Activated CD8-positive, alpha-beta memory T cell treated with anti-CD3 and anti-CD28 coated beads, Interleukin-2, amount 10 ng/mL, durations not matched to agents 7 days and 5 days (primary cell): ENCODE measurements at places on chromosomes 2 and 18.
A peak's percentile ranks its signal among the peaks of the same experiment; 100 is the strongest.

GRCh38 chr18:50053111-50053510 lies 141.8 kb downstream of the MYO5B start:
- H3K4me3 ChIP-seq, result no peak overlapping the region
- H3K4me1 ChIP-seq, result no peaks in the 10 kb centered on the region
- no peak for DNase-seq
- no peak overlapping the region for H3K27ac ChIP-seq
- no peaks in the 10 kb centered on the region for H3K36me3 ChIP-seq

- no peak overlapping the region for H3K4me3 ChIP-seq
- H3K4me1 ChIP-seq, result peaks cover 8% of the 10 kb centered on the region
- DNase-seq, result no peak
Measured at GRCh38 chr2:85788603-85789002, 34.8 kb downstream of the ATOH8 start.

- peak; percentile 66 for DNase-seq
- peaks cover 6% of the 10 kb centered on the region for H3K4me1 ChIP-seq
- no peak overlapping the region for H3K27ac ChIP-seq
- H3K27me3 ChIP-seq, result peaks cover 56% of the 10 kb centered on the region
- no peak overlapping the region for H3K4me3 ChIP-seq
Measured at GRCh38 chr18:45837283-45838070, 12.0 kb downstream of the SIGLEC15 start.

- H3K36me3 ChIP-seq, result no peaks in the 10 kb centered on the region
- no peak overlapping the region for H3K27ac ChIP-seq
- H3K27me3 ChIP-seq, result peaks cover 36% of the 10 kb centered on the region
- no peak overlapping the region for H3K4me3 ChIP-seq
Measured at GRCh38 chr18:623761-624620, 27.2 kb downstream of the CLUL1 start.

DNA sequence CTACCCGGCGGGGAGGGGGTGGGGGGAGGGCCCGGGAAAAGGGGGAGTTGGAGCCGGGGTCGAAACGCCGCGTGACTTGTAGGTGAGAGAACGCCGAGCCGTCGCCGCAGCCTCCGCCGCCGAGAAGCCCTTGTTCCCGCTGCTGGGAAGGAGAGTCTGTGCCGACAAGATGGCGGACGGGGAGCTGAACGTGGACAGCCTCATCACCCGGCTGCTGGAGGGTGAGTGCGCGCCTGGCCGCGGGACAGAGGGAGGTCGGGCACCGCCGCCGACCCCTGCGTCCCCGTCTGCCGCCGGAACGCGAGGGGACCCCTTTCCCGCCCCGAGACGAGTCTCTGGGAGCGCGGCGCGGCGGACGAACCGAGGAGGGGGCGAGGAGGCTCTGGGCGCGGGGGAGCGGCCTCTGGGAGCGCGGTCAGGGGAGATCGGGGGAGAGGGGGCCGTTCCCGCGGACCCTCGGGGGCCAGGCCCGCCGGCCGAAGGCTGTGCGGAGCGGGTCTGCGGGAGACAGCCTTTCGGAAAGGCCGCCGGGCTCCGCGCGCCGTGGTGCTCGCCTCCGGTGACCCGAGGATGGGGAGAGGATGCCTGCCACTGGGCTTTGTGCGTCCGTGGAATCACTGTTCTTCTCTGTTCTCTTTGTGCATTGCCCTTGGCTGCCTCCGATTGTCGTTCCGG lies 463 bp downstream of the PPP1CB start:
- H3K27ac ChIP-seq, result peak overlapping the region; percentile 97
- H3K4me1 ChIP-seq, result peaks cover 61% of the 10 kb centered on the region
- no peaks in the 10 kb centered on the region for H3K27me3 ChIP-seq
- H3K36me3 ChIP-seq, result peaks cover 10% of the 10 kb centered on the region
- H3K4me3 ChIP-seq, result peak overlapping the region; percentile 91

DNA sequence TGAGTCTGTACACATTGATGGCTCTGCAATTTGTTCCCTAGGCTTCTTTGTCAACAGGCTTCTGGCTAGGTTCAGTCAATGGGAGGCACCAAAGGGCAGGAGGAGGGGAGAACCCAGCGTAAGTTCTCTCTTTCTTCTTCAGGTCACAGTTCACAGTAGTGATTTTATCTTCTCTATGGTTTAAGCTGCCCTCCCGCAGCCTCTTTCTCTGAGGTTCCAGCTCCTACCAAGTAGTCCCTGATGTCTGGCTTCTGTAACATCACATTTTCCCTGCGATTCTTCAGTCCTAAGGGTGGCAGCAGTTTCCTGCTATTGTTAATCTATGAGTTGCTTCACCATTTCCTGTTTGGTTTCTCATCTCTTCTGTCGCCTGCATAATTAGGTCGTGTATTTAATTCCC lies 107.4 kb downstream of the CPO start:
- no peak overlapping the region for H3K4me3 ChIP-seq
- no peak for DNase-seq
- no peak overlapping the region for H3K27ac ChIP-seq
- peaks cover 7% of the 10 kb centered on the region for H3K27me3 ChIP-seq
- H3K4me1 ChIP-seq, result peaks cover 6% of the 10 kb centered on the region

DNA sequence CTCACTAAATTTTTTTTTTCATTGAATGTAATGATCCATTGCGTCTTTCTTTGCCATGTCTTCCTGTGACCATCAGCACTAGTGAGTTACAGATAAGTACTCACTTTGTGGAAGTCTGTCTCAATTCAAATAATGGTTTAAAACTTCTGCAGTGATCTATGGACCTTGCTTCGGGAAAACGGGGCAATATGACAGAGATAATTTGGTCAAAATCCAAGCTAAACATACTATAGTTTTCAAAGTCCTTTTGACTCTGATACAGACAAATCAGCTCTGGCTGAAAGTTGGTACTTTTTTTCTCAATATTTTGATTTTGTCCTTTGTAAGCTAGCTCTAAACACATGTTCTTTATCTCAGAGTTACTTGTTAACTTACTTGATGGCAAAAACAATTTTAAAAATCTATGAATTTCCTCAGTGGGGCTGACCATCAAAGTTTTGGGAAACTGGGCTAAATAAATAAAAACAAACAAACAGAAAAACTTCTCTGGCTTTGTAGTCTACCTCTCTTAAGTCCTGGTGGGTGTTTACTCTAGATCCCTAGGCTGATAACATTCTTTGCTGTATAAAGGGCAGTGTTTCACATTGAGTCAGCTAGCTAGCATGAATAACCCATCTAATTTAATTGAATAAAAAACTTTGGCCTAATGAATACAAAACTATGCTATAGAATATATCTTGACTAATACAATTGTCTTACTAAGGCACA lies 327.6 kb downstream of the RDH14 start:
- no peak for DNase-seq
- no peaks in the 10 kb centered on the region for H3K27me3 ChIP-seq
- no peaks in the 10 kb centered on the region for H3K4me1 ChIP-seq
- H3K27ac ChIP-seq, result no peak overlapping the region
- no peak overlapping the region for H3K4me3 ChIP-seq

GRCh38 chr2:30266705-30267104 lies 35.4 kb downstream of the LBH start:
- H3K4me3 ChIP-seq, result peak overlapping the region; percentile 75
- DNase-seq, result no peak
- peaks cover 48% of the 10 kb centered on the region for H3K4me1 ChIP-seq
- H3K27ac ChIP-seq, result peak overlapping the region; percentile 95

GRCh38 chr2:136727973-136728699 lies 37.2 kb upstream of the THSD7B start:
- H3K4me1 ChIP-seq, result no peaks in the 10 kb centered on the region
- H3K4me3 ChIP-seq, result no peak overlapping the region
- H3K36me3 ChIP-seq, result no peaks in the 10 kb centered on the region
- DNase-seq, result no peak

DNA sequence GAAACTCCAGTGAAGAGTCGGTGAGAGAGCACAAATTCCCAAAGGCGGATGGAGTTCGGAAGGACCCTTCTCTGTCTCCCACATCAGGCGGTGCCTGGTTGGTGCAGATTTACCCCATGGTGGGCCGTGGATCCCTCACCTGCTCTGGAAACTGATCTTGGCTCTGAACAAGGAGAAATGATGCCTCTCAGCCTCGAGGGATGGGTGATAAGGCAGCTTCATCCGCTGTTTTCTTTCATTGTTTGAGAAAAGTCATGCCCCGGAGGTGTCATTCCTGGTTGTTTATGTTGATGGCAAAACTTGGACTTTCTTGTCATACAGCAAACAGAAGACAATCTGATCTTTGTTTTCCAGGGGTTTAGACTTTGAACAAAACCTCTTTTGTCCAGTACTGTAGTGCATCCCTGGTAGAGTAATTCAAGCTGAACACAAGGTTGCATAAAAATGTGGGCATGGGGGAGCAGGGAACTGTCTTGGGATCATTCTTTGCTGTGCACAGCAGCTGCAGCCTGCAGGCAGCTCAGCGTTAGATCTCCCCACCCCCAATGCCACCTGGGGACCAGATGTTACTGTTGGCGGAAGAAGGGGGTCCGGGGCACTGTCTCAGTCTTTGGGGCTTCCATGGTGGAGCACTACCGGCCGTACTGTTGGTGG lies 81.3 kb downstream of the NFATC1 start:
- peaks cover 2% of the 10 kb centered on the region for H3K36me3 ChIP-seq
- no peak overlapping the region for H3K4me3 ChIP-seq
- H3K4me1 ChIP-seq, result no peaks in the 10 kb centered on the region
- H3K27ac ChIP-seq, result no peak overlapping the region
- DNase-seq, result no peak

DNA sequence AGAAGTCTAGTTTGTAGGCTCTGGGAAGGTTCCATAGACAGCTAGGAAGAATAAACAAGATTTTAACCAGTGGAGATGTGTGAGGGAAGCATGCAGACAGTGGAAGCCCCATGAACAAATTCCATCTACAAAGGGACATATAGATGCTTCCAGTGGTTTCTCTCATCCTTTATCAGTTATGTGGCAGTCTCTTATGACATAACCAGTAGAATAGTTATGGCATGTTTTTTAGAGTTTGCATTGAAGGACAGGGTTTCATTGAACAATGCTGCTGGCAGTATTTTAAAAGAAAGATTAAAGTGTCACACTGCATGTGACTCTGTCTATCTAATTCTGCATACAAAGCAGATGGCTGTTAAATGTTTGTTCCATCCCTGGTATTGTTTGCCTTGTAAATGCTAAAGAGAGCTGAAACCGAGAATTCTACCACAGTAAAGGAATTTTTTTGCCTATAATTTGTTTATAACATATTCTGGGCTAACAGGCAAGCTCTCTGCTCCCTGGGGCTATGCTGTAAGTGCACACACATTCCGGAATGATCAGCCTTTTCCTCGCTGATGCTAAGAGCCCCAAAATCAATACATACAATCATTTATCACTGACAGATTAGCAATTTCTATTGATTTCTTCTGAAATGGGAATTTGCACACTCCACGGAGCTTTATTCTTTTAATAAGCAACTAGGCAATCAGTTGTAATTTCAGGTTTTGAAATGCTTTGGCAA lies 76.8 kb upstream of the PELI1 start:
- H3K4me3 ChIP-seq, result no peak overlapping the region
- peaks cover 24% of the 10 kb centered on the region for H3K4me1 ChIP-seq
- H3K27ac ChIP-seq, result no peak overlapping the region
- no peaks in the 10 kb centered on the region for H3K27me3 ChIP-seq
- no peak for DNase-seq
- peaks cover 5% of the 10 kb centered on the region for H3K36me3 ChIP-seq

DNA sequence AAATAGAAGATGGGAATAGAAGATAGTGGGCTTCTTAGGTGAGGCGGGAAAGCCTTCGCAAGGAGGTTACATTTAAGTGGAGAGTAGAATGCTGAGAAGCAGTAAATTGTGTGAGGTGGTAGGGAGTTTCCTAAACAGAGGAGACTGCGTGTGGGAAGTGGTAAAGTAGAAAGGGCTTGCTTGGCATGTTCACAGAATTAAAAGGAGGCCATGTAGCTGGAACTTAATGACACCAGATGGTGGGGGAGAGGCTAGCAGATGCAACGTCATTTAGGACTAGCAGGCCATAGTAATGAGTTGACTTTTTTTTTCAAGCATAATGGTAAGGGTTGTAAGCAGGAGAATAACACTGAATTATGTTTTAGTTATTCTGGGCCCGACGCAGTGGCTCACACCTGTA lies 13.0 kb upstream of the RTN4 start:
- no peak overlapping the region for H3K27ac ChIP-seq
- peaks cover 1% of the 10 kb centered on the region for H3K36me3 ChIP-seq
- peaks cover 4% of the 10 kb centered on the region for H3K4me1 ChIP-seq
- no peaks in the 10 kb centered on the region for H3K27me3 ChIP-seq
- no peak overlapping the region for H3K4me3 ChIP-seq

GRCh38 chr18:12091538-12092141 lies 2.0 kb upstream of the ANKRD62 start:
- no peak overlapping the region for H3K27ac ChIP-seq
- DNase-seq, result no peak
- H3K4me1 ChIP-seq, result no peaks in the 10 kb centered on the region
- peaks cover under 1% of the 10 kb centered on the region for H3K27me3 ChIP-seq

GRCh38 chr2:88942798-88943197 lies 251.3 kb downstream of the RPIA start:
- no peak overlapping the region for H3K4me3 ChIP-seq
- no peak overlapping the region for H3K27ac ChIP-seq
- no peak for DNase-seq
- peaks cover 11% of the 10 kb centered on the region for H3K27me3 ChIP-seq
- H3K4me1 ChIP-seq, result no peaks in the 10 kb centered on the region
- H3K36me3 ChIP-seq, result no peaks in the 10 kb centered on the region

- H3K36me3 ChIP-seq, result peaks cover 4% of the 10 kb centered on the region
- H3K4me3 ChIP-seq, result no peak overlapping the region
- no peaks in the 10 kb centered on the region for H3K4me1 ChIP-seq
- DNase-seq, result no peak
- no peak overlapping the region for H3K27ac ChIP-seq
Measured at GRCh38 chr2:66582104-66582986, 147.4 kb downstream of the MEIS1 start.

- DNase-seq, result no peak
- no peaks in the 10 kb centered on the region for H3K27me3 ChIP-seq
- H3K36me3 ChIP-seq, result no peaks in the 10 kb centered on the region
Measured at GRCh38 chr2:180017784-180018183, 10.7 kb upstream of the CWC22 start.

DNA sequence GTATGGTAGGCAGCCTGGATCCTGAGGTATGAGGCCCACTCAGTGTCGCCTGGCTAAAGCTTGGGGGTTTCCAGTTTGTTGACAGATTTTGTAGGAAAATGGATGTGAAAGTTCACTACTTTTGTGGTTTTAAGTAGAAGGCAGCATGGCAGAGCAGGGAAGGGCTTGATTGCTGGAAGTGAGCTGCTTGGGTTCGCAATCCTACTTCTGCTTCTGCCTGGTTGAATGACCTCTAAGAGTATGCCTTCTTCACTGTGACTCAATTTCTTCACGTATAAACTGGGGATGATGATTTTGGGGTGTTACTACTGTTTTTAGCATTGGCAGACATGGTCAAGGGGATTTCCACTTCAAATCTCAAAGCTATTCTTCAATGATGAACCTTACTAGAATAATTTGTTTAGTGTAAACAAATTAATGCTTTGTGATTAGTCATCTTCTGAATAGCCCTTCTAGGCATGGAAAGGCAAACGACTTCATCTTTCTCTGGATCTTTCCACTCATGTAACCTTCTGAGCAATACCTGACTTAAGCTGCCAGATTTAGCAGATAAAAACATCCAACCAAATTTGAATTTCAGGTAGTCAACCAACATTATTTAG lies 13.2 kb downstream of the BMP10 start:
- no peak overlapping the region for H3K27ac ChIP-seq
- H3K36me3 ChIP-seq, result no peaks in the 10 kb centered on the region
- H3K4me3 ChIP-seq, result no peak overlapping the region
